Posterior vena cava (tissue), 2 donors: ENCODE measurements at places on chromosomes 7 and 10. TPM values are rescaled to one million over a fixed set of nuclear protein-coding genes. Genes with fewer than 3 reads are reported as not detected.

The ALKBH4 gene
- total RNA-seq: 6.4 TPM

The ANXA8 gene
- not detected for total RNA-seq

The FXYD4 gene
- not detected for total RNA-seq

The SNCG gene
- 55.9 TPM for total RNA-seq

The PILRA gene
- 5.9 TPM for total RNA-seq
